ENCODE measurements at places on chromosomes 13 and 19. TPM values are rescaled to one million over a fixed set of nuclear protein-coding genes. Genes with fewer than 3 reads are reported as not detected.

- no peaks in the 10 kb centered on the region for H3K36me3 ChIP-seq
- H3K27me3 ChIP-seq: peaks cover 9% of the 10 kb centered on the region
- H3K27ac ChIP-seq: no peak overlapping the region
- H3K4me3 ChIP-seq: no peak overlapping the region
- DNase-seq: no peak
- no peaks in the 10 kb centered on the region for H3K4me1 ChIP-seq
Observed at GRCh38 chr13:43797869-43798268, 11.1 kb upstream of the ENOX1 start.

- H3K27me3 ChIP-seq: no peaks in the 10 kb centered on the region
- H3K4me1 ChIP-seq: no peaks in the 10 kb centered on the region
- H3K36me3 ChIP-seq: no peaks in the 10 kb centered on the region
- DNase-seq: no peak
Observed at GRCh38 chr13:71625694-71626093, 241.3 kb downstream of the DACH1 start.

DNA sequence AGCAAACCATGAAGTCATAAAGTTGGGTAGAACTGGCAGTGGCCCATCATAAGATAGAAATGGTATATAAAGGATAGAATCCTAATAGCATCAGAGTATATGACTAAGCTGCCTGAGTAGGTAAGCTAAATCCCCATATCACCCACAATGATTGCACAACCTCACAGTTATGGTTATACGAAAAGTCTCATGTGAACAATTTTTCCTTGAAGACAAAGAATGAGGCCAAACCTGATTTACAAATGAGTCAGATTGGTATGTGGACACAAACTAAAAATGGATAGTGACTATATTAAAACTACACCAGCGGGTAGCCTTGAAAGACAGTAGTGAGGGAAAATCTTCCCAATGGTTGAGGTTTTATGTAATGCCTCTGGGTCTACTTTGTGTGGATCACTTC is 40.9 kb upstream of the UFM1 start:
- no peak overlapping the region for H3K27ac ChIP-seq
- H3K4me3 ChIP-seq: no peak overlapping the region
- H3K27me3 ChIP-seq: peaks cover 15% of the 10 kb centered on the region
- DNase-seq: no peak
- no peaks in the 10 kb centered on the region for H3K36me3 ChIP-seq
- no peaks in the 10 kb centered on the region for H3K4me1 ChIP-seq

DNA sequence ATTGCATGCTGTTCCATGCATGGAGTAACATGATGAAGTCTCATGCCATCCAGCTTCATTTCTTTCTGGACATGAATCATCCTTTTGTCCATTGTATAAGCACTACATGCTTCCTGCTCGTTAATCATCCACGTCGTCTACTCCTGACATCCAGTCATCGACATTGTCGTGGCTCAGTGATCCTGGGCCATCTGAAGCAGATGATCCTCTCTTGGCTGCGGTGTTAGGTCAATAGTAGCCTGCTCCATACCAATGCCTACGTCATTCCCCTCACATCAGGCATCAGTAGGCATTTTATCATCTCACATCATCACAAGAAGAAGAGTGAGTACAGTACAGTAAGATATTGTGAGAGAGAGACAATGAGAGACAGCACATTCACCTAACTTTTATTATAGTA is 7.9 kb upstream of the MYO16 start:
- no peak overlapping the region for H3K4me3 ChIP-seq
- no peaks in the 10 kb centered on the region for H3K36me3 ChIP-seq
- H3K27me3 ChIP-seq: peaks cover 10% of the 10 kb centered on the region
- H3K27ac ChIP-seq: no peak overlapping the region

DNA sequence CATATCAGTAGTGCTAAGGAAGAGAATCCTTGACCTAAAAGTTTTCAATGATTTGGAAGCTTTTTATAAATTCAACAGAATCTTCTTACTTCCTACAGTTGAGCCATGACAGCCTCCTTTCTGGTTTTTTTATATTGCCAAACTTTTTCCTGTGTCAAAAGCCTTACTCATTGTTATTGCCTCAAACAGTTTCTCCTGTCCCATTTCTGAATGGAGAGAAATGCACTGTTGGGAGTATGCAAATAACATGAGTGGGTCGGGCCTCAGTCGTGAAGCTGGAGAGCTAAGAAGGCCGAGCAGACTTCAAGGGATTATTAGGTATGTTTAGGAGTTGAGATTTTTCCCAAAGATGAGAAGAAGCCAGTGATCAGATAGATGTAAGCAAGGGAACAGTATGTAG is 766.4 kb upstream of the KLHL1 start:
- no peak for DNase-seq
- H3K27ac ChIP-seq: no peak overlapping the region
- H3K27me3 ChIP-seq: no peaks in the 10 kb centered on the region
- no peaks in the 10 kb centered on the region for H3K4me1 ChIP-seq

DNA sequence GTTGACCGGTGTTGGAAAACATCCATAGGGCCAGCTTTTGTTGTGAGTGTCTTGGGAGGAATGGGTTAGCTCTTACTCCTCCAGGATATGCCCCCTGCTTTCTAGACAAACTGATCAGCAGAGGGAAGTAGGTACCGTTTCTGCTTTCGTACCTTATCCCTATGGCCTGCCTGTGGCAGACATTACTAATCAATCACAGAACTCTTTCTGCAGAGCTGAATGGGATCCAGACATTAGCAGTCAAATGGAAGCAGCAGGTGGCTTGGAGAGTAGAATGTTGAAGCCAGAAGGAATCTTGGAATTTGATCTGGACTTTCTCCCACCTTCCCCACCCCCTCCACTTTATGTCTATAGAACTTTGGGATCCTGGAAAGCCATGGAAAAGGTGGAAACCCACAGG is 17.1 kb downstream of the NWD1 start:
- DNase-seq: no peak
- H3K36me3 ChIP-seq: no peaks in the 10 kb centered on the region

GRCh38 chr19:6065685-6066374 is 44.5 kb downstream of the RFX2 start:
- no peaks in the 10 kb centered on the region for H3K36me3 ChIP-seq
- peaks cover 4% of the 10 kb centered on the region for H3K27me3 ChIP-seq
- H3K4me3 ChIP-seq: peak overlapping the region; percentile 41
- H3K4me1 ChIP-seq: peaks cover 61% of the 10 kb centered on the region

- H3K4me3 ChIP-seq: peak within 1 kb of the TSS; percentile 96
- H3K36me3 ChIP-seq: peaks cover 14% of the 10 kb centered on the region
- peak; percentile 98 for DNase-seq
- H3K27me3 ChIP-seq: no peaks in the 10 kb centered on the region
- peak within 1 kb of the TSS; percentile 98 for H3K27ac ChIP-seq
Observed at GRCh38 chr19:53365134-53365898, at the start of gene ZNF525. Gene ZNF525, plus strand, starts transcription at chr19:53365705. Its CDS starts 6,577 bp downstream, at chr19:53372282.

The ZSCAN4 gene
- not detected for total RNA-seq

The LGALS14 gene
- total RNA-seq: not detected

The RNF17 gene
- total RNA-seq: not detected

The PRR12 gene
- 61.6 TPM for total RNA-seq

Measured in naive thymus-derived CD8-positive, alpha-beta T cell (primary cell).